ENCODE measurements at places on chromosomes 6 and 20. TPM values are rescaled to one million over a fixed set of nuclear protein-coding genes. Genes with fewer than 3 reads are reported as not detected.

Gene RAET1L
- total RNA-seq: not detected

Gene ACTL10
- total RNA-seq: 3.9 TPM

Gene WTAP
- total RNA-seq: 109 TPM

Gene RPS6KA2
- 74.2 TPM for total RNA-seq

Gene ZNF133
- total RNA-seq: 17.3 TPM

Gene RWDD2A
- 2.2 TPM for total RNA-seq

Gene ESR1
- 0.98 TPM for total RNA-seq

Gene MUC22
- total RNA-seq: not detected

Gene SOX18
- not detected for total RNA-seq

Gene EMILIN3
- not detected for total RNA-seq

Gene CTAGE9
- not detected for total RNA-seq

Gene OR2H1
- not detected for total RNA-seq

Gene TAB2
- 15.4 TPM for total RNA-seq

Gene ME1
- 23.5 TPM for total RNA-seq

Gene TREM2
- not detected for total RNA-seq

Data from subcutaneous preadipocyte (primary cell).